NCI-H748 treated with DMSO at 0.1 percent for 48 hours (cell line): ENCODE measurements at places on chromosomes 11 and 22.

DNA sequence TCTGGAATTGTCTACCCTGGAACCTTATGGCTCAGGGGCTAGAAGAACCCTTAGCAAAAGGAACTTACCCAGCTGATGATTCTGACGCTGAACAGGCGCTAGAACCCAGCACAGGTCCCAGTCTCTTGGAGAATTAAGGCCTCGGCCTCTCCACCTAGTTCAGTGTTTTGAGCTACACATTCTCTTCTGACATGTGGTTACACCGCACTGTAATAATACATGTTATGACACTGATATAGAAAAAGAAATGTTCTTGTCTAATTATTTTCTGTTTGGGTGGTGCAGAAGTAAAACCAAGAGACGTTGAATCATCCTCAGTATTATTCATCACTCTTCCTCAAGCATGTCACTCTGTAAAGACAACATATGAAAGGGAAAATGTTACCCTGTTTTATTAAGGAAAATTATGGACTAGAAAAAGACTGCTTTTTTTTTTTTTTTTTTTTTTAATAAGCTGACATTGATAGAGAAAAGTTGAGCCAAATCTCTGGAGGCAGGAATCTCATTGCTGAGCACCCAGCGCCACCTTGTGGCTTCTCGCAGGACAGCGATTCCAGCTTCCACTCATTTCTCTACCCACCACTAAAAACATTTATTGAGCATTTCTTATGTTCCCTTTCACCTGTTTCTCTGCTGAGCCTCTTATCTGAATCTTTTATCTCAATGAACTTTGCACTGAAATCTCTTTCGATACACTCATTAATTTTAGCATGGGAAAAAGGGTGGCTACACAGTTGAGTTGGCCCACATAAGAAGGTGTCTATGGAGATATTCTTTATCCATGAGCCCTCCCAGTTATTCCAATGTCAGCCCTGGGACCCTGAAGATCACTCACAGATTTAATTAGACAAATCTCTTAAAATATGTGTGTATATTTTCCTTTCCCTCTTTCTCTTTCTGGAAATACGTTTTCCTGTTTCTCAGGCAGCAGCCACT, 12.6 kb upstream of the APLNR start:
- DNase-seq, result no peak

DNA sequence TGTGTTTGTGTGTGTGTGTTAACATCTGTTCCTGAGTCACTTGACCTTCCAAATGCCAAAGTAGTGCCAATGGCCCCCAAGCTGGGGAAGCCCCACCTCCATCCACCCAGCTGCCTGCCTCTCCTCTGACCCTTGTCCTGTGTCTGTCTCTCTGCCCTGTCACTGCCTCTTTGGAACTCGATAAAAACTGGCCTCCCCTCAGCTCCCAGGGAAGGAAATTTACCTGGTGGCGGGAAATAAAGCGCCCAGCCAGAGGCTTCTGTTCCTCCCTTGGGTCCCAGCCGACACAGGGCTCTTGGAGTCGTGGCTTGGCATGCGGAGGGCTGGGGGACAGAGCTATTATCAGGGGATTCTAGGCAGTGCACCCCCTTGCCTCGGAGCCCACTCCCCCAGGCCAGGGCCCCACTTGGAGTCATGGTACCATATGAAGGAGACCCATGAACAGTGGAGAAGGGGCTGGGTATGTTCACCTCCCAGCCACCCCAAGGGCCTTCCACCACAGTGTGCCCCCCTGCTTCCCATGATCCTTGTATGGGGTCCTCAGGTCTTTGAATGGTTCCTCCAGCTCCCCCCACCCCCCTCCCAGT, 6.2 kb downstream of the KCNC1 start:
- no peak for DNase-seq

- DNase-seq, result no peak
Observed at GRCh38 chr11:63612181-63612580, 2.1 kb downstream of the PLAAT3 start.

DNA sequence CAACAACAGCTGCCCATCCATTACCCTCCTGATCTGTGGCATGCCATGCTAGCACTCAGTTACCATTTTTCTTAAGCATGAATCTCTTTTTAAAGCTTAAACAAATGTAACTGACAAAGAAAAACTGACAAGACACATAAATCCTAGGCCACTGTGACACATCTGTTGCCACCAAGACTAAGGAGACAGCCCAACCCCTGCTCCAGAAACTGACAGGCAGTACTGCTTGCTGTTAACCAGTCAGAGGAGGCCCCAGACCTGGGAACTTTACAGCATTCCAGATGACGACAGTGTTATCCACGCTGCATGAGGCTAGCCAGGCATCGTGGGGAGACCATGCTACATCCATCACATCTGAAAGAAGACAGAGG, 33.8 kb downstream of the HIRA start:
- no peak for DNase-seq

DNA sequence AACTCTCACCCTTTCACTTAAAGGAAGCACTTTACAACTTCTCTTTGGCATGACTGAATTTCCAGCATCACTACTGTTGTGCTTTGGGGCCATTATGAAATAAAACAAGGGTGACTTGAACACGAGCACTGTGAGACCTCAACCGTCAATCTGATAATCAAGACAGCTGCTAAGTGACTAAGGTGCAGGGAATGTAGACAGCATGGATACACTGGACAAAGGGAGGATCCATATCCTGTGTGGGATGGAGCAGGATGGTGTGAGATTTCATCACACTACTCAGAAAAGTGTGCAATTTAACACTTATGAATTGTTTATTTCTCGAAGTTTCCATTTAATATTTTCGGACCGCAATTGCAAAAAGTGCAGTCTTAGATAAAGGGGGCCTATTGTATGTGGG, 16.1 kb upstream of the EXPH5 start:
- DNase-seq, result no peak

DNA sequence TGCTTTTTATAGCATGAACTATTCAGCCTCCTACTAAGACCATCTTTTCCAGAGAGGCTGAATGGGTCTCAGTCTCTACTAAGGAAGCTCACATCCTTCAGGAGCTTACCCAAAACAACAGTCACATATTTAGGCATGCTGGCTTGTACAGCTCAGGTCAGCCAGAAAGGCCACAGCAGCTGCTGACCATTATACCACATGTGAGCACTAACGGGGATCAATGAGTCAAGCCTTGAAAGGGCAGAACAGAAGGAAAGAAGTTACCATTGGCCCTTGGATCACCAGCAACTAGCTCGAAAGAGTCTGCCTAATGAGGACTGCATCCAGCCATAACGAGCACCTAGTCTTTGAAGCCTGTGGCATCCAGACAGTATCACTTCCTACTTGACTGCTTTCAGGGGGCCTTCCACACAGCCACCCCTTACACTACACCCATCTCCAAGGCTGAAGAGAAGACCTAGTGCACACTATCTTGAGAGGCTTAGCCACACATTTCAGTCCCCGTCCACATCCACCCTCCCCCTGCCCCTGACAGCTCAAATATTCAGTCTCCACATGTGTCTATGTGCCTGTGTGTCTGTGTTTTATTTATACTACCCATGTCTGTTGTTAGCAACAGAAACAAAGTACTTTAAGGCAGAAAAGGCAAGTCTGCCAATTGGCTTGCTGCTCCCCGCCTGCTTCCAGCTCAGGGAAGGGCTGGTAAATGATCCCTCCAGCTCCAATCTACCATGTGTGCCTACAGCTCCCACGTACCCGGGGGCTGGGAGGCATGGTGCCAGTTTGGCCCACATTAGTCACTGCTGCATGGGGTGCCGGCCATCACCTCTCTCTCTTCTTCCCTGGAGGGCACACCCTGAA, 95.5 kb downstream of the RPL27A start:
- DNase-seq, result no peak

DNA sequence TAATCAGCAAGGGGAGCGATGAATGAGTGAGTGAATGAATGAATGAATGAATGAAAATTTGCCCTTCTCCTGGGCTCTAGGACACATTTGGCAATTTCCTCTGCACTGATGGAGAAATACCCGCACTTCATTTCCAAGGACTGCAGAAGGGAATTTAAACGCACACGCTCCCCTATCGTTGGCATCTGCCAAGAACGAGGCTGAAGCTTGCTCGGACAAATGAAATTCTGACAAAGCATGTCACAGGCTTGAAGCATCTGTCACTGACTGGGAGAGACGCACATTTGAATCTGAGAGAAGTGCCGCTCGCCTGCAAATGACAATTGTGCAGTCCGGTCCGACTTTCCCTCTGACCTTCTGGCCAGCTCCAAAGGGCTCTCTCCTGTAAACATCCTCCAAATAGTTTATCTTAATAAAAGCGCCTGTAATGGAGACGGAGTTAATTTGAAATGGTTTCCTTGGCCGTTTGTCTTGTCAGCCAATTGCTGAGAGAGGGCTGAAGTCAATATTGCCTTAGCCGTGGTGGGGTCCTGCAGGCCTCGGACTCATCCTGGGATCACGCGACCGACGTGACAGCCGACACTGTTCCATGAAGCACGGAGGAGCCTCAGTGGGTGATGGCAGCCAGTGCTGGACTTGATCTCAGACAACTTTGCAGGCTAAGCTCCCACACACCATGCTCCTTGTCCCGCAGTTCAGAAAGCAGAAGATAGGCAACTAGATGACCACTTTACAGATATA, 260.7 kb downstream of the MN1 start:
- DNase-seq, result no peak

- DNase-seq, result no peak
Observed at GRCh38 chr11:90135016-90135415, 553 bp downstream of the NAALAD2 start.

- no peak for DNase-seq
Observed at GRCh38 chr11:113245216-113245615, 69.2 kb upstream of the TTC12 start.

DNA sequence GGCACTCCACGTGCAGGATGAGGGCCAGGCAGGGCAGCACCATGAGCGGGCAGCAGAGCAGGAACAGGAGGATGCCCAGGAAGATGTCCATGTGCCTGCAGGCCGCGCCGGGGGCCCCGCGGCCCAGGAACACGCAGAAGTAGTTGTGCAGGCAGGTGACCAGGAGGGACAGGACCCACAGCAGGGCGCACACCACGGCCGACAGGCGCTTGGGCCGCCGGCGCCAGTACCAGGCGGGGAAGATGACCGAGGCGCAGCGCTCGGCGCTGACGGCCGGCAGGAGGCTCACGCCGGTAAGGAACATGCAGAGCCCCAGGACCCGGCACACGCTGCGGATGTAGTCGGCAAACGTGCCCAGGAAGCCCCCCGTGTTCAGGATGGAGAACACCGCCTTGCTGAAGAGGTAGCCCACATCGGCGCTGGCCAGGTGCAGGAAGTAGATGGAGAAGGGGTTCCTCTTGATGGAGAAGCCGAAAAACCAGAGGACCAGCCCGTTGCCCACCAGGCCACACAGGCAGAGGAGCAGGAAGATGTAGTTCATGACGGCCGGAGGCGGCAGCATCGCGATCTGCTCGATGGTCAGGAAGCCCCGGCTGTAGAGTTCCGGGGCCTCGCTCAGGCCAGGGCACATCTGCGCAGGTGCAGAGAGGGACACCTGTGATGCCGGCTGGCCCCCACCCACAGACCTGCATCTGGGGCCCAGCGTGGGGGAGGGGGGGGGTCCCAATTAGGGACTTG, 7.2 kb downstream of the MRGPRF start:
- no peak for DNase-seq

DNA sequence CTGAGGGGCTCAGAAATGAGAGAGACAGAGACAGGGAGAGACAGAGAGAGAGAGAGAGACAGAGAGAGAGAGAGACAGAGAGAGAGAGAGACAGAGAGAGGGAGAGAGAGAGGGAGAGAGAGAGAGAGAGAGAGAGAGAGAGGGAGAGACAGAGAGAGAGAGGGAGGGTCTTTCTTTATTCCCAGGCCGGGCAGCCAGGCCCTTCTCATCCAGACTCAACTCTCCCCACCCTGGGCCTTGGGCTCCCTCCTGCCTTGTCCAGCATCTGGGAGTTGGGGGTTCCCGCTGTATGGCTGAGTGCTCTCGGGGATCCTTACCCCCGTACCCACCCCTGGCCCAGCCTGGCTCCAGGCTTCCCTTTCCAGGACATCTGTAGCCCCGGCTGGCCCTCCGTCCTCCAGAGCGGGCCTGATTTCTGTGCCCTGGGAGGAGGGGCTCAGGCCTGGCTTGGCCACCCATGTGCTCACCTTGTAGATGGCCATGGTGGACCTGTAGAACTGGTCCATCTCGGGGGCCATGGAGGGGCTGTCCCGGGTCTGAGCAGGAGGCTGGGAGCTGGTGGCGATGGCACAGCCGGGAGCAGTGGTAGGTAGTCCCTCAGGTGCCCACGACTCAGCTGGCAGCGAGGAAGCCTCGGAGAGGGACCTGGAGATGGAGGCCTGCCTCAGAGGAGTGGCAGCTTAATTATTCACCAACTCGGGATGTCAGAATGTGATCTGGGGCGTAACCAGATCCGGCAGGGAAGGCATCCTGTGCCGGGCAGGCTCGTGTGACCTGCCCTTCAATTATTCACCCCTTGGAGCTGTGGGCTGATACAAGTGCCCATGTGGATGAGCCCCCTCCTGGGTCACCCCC, at the start of gene BAIAP2L2:
BAIAP2L2 (minus strand) TSS at position 677 of the 855 bp plus-strand sequence; CDS start at position 518, 159 bp downstream.
- DNase-seq, result no peak

DNA sequence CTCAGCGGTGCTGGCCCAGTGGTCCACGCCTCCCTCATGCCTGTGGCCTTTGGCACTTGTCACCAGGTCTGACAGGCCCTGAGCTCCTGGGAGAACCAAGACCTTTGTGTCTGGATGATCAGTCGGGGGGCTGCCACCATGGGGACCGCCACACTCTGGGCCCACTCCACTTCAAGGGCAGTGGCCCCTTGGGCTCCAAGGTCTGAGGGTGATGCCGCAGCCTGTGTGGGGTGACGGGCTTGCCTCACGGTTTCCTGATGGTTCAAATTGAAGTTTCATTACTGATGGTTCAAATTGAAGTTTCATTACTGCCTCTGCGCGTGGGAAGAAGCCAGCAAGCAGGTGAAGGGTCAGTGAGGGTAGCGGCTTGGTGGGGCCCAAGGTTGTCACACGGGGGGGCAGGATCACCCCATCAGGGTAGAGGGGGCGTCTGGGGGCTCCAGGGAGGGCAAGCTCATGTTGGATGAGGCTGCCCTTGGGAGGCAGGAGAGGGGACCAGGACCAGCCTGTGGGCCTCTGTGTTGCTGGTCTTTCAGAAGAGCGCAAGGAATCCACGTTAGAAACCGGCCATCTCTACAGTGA, 27.5 kb downstream of the TRMU start:
- no peak for DNase-seq

- no peak for DNase-seq
Observed at GRCh38 chr11:45556851-45557707, 108.3 kb downstream of the CHST1 start.

DNA sequence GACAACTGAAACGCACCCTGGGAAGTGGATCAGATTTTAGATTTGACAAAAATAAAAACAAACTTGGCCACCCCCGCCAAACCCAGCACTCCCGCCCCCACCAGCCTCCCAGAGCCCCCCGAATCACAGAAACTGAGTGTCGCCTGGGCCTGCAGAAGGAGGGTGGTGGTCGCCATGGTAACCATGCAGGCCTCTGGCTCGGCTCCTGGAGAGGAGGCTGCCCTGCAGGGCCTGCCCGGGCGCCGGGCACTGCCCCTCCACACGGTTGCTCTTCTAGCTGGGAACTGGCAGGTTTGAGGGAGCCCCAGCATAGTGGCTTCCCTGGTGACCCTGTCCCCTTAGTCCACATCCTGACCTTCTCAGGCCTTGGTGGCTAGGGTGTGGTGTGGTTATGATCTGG, 19.3 kb downstream of the CACNA1I start:
- no peak for DNase-seq
